ENCODE measurements at places on chromosomes 5 and 9.

GRCh38 chr5:111556501-111556900 is 44.2 kb upstream of the STARD4 start:
- no peak for DNase-seq

- no peak for DNase-seq
Observed at GRCh38 chr9:34954225-34954624, 3.9 kb upstream of the PHF24 start.

DNA sequence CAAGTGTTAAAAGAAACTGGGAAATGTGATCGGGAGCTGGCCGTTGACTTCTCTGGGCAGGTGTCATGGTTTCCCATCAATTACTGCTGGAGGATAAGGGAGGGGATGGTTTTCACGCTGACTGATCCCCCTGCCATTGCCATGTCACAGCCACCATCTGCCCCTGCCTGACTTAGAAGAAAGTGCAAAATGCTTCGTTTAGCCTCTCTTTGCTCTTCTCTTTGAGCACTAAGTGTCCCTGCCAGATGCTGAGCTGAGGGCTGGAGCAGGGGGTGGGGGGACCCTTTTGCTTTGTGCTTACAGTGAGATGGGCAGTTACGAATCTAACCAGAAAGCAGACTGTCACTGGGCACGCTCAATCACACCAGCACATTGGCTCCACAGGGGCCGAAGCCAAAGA is 138.4 kb upstream of the ALDH1B1 start:
- DNase-seq: no peak

GRCh38 chr9:15262581-15262980 is 44.4 kb downstream of the TTC39B start:
- DNase-seq: no peak

DNA sequence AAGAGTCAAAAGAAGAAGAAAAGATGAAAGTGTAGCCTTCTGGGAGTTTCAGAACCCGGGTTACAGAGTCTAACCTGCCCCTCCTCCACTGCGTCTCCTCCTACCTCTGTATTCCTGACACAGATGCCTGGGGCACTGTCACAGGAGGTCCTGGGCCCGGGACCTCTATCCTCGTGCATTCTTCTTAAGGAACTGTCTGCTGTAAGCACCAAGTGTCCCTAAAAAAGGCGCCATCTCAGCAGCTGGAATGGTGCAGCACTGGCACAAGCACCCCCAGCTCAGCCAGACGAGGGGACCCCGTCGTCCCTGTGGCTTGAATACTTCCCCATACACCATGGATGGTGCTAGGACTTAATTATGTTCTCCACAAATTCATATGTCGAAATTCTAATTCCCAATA is 35.8 kb upstream of the MVB12B start:
- no peak for DNase-seq

GRCh38 chr5:171258737-171259415 is 50.2 kb upstream of the TLX3 start:
- no peak for DNase-seq
